ENCODE measurements at places on chromosomes 1 and 21. TPM values are rescaled to one million over a fixed set of nuclear protein-coding genes. Genes with fewer than 3 reads are reported as not detected.

NTMT2 gene
- total RNA-seq, result 4.0 TPM

RCAN1 gene
- total RNA-seq, result 39.7 TPM

DENND2D gene
- total RNA-seq, result 2.1 TPM

TSPEAR gene
- total RNA-seq, result 4.6 TPM

RAP1GAP gene
- total RNA-seq, result 15.3 TPM

CFHR2 gene
- not detected for total RNA-seq

DHDDS gene
- 34.0 TPM for total RNA-seq

ANGPTL3 gene
- not detected for total RNA-seq

OXCT2 gene
- 6.2 TPM for total RNA-seq

KRTAP12-2 gene
- not detected for total RNA-seq

CCDC17 gene
- total RNA-seq, result 1.2 TPM

HUNK gene
- 0.82 TPM for total RNA-seq

PADI3 gene
- not detected for total RNA-seq

EPHX1 gene
- total RNA-seq, result 60.9 TPM

TRIM17 gene
- 2.4 TPM for total RNA-seq

FYB2 gene
- total RNA-seq, result 0.14 TPM

PROK1 gene
- not detected for total RNA-seq

IRF6 gene
- 30.1 TPM for total RNA-seq

LCE6A gene
- total RNA-seq, result not detected

GNB1 gene
- 172 TPM for total RNA-seq

GSTM5 gene
- 7.0 TPM for total RNA-seq

NUP210L gene
- total RNA-seq, result 0.88 TPM

HES5 gene
- total RNA-seq, result 1.8 TPM

CFAP141 gene
- not detected for total RNA-seq

KCNJ9 gene
- total RNA-seq, result not detected

OLFM3 gene
- not detected for total RNA-seq

CDA gene
- total RNA-seq, result 2.2 TPM

OR2T11 gene
- total RNA-seq, result not detected

CFHR3 gene
- 0.38 TPM for total RNA-seq

PGBD2 gene
- total RNA-seq, result 3.8 TPM

SH2D1B gene
- total RNA-seq, result not detected

FAM163A gene
- total RNA-seq, result not detected

SLAMF8 gene
- 2.3 TPM for total RNA-seq

ARHGEF11 gene
- 30.8 TPM for total RNA-seq

GATAD2B gene
- 42.2 TPM for total RNA-seq

ZNF648 gene
- not detected for total RNA-seq

PIGC gene
- 15.0 TPM for total RNA-seq

SPATA21 gene
- not detected for total RNA-seq

BARHL2 gene
- not detected for total RNA-seq

FMO4 gene
- 4.6 TPM for total RNA-seq

WNT3A gene
- not detected for total RNA-seq

BMP8A gene
- total RNA-seq, result 2.4 TPM

CASQ1 gene
- 19.0 TPM for total RNA-seq

All from right cardiac atrium (tissue), 5 donors.